Stimulated activated memory B cell treated with anti-CD40 and anti-IgM and Interleukin-4, amounts not matched to agents 10 μg/mL and 1 μg/mL and 100 μg/mL, for 72 hours (primary cell): ENCODE measurements at places on chromosomes 5 and 9.

DNA sequence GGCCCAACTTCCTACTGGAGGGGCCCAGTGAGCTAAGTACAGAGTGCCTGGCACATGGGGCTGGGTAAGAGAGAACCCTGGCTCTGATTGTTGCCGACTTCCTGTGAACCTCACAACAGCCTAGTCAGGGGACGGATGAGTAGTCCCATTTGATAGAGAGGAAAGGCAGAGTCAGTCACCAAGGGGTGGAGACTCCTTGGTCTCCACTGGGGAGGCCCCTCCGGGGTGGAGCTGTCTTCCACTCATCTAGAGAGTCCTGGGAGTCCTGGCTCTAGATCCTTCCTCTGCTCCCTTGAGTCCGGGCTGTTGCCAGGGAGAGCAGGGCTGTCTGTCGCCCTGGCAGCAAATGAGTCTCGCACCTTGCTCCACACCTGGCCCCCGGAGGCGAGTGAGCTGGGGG, 8.0 kb downstream of the GRK6 start:
- no peak for ATAC-seq
- peaks cover 54% of the 10 kb centered on the region for H3K4me1 ChIP-seq
- no peak overlapping the region for H3K27ac ChIP-seq
- no peak overlapping the region for H3K4me3 ChIP-seq
- H3K36me3 ChIP-seq, result peaks cover 56% of the 10 kb centered on the region
- H3K27me3 ChIP-seq, result no peaks in the 10 kb centered on the region

GRCh38 chr5:10460252-10460906, 18.7 kb downstream of the ROPN1L start:
- H3K36me3 ChIP-seq, result no peaks in the 10 kb centered on the region
- no peak for ATAC-seq
- H3K27ac ChIP-seq, result peak overlapping the region; percentile 0

GRCh38 chr5:137329586-137330296, 169.4 kb downstream of the SPOCK1 start:
- no peaks in the 10 kb centered on the region for H3K4me1 ChIP-seq
- no peaks in the 10 kb centered on the region for H3K36me3 ChIP-seq
- H3K27ac ChIP-seq, result no peak overlapping the region
- H3K4me3 ChIP-seq, result no peak overlapping the region
- no peak for ATAC-seq
- no peaks in the 10 kb centered on the region for H3K27me3 ChIP-seq

- no peaks in the 10 kb centered on the region for H3K27me3 ChIP-seq
- no peak overlapping the region for H3K27ac ChIP-seq
- H3K4me1 ChIP-seq, result peaks cover 22% of the 10 kb centered on the region
- H3K36me3 ChIP-seq, result peaks cover 85% of the 10 kb centered on the region
These were observed 67.6 kb downstream of the TLE4 start for GRCh38 chr9:79639354-79639753.

- no peaks in the 10 kb centered on the region for H3K27me3 ChIP-seq
- H3K36me3 ChIP-seq, result peaks cover 54% of the 10 kb centered on the region
- H3K4me3 ChIP-seq, result no peak overlapping the region
- peaks cover 34% of the 10 kb centered on the region for H3K4me1 ChIP-seq
These were observed 400.3 kb downstream of the EBF1 start for GRCh38 chr5:158699298-158699880.

DNA sequence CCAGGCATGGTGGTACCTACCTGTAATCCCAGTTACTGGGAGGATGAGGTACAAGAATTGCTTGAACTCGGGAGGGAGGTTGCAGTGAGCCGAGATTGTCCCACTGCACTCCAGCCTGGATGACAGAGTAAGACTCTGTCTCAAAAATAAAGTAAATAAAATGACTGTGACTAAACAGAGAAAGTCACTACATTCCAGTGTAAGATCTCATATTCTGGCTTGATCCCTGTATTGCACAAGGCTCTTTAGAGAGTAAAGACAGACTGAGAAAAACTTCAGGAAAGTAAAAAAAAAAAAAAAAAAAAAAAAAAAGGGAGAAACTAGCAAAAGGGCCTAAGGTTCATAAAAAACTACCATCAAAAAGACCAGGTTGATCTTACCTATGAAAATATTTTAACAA, 106.6 kb upstream of the PJA2 start:
- peaks cover 9% of the 10 kb centered on the region for H3K4me1 ChIP-seq
- H3K36me3 ChIP-seq, result no peaks in the 10 kb centered on the region
- H3K4me3 ChIP-seq, result no peak overlapping the region
- no peaks in the 10 kb centered on the region for H3K27me3 ChIP-seq
- no peak for ATAC-seq

GRCh38 chr5:6404129-6404528, 25.8 kb upstream of the MED10 start:
- peaks cover 38% of the 10 kb centered on the region for H3K27me3 ChIP-seq
- H3K4me3 ChIP-seq, result no peak overlapping the region
- no peaks in the 10 kb centered on the region for H3K4me1 ChIP-seq
- H3K27ac ChIP-seq, result no peak overlapping the region
- H3K36me3 ChIP-seq, result no peaks in the 10 kb centered on the region

GRCh38 chr5:157331807-157332206, 65.9 kb downstream of the CYFIP2 start:
- H3K4me3 ChIP-seq, result no peak overlapping the region
- peaks cover 64% of the 10 kb centered on the region for H3K36me3 ChIP-seq
- peaks cover 14% of the 10 kb centered on the region for H3K4me1 ChIP-seq
- no peak for ATAC-seq
- H3K27me3 ChIP-seq, result no peaks in the 10 kb centered on the region
- no peak overlapping the region for H3K27ac ChIP-seq

GRCh38 chr5:138696501-138696900, 56.7 kb upstream of the CTNNA1 start:
- H3K27me3 ChIP-seq, result peaks cover 63% of the 10 kb centered on the region
- no peaks in the 10 kb centered on the region for H3K36me3 ChIP-seq
- ATAC-seq, result no peak
- no peak overlapping the region for H3K4me3 ChIP-seq
- H3K27ac ChIP-seq, result no peak overlapping the region
- H3K4me1 ChIP-seq, result no peaks in the 10 kb centered on the region

DNA sequence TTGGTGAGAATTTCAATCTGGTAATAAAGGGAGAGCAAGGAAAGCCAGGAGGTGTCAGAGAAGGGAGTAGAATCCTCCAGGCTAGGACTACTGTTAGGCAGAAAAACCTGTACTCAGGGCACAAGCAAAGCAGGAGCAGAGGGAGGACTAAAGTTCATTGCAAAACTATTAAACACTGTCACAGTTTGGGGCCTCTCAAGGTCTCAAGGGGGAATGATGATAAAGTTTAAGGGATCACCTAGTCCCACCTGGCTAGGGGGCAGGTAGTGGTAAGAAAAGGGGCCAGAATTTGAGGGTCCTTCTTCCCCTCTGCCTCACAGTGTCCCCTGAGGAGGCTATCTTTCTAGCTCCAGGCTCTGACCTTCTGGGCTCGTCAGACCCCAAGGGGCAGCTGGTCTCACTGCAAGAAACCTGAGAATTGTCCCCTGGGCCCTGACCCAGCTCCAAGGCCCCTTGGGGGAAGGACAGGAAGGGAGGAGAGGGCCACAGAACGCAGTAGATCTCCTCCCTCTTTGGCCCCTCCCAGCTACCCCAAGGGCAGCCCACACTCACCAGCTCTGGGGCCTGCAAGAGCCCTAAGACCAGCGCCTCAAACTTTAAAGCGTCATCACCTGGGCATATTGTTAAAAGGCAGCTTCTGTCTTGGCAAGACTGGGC, 974 bp downstream of the CCDC69 start:
- no peaks in the 10 kb centered on the region for H3K27me3 ChIP-seq
- H3K4me3 ChIP-seq, result peak overlapping the region; percentile 78
- ATAC-seq, result peak; percentile 90
- H3K36me3 ChIP-seq, result peaks cover 31% of the 10 kb centered on the region
